ENCODE measurements at places on chromosomes 16 and 17.

DNA sequence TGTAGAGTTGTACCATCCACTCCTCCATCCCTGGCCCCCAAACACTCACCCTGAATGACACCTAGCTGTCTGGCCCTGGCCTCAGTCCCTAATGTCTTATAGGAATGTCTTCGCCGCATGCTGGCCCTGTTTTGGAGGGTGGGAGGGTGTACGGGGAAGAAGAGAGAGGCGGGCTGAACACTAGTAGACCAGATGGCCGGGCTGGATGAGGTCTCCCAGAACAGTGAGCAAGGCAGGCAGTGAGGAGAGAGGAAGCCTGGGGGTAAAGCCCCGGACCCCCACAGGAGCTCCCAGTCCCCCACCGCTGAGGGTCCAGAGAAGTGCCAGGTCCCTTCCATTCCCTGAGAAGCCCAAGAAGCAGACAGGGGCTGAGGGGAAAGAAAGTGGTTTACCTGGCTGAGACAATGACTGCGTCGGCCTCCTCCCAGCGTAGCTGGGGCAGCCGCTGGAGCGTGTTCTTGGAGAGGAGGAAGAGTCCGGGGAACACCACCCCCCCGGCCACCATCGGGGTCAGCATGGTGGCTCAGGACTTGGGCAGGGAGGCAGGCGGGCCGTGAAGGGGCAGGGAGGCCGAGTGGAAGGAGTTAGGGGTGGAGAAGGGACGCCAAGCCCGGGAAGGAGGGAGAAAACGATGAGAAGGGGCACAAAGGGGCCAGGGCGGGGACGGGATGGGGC is 923 bp downstream of the TLCD3B start:
- no peak for DNase-seq

DNA sequence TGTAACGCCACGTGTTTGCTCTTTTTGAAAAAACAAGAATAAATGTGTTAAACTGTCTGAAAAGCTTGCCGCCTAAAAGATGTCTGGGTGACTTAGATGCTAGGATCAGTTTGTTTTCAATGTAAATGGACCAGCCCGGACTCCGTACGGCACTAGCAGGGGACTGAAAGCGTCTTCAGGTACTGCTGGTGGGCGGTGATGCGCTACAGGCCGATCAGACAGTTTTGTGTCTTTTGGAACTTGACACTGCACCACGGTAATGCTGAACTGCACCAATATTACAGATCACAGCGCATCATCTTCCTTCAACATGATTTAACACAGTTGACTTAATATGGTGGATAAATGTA is 727 bp upstream of the MBTPS1 start:
- DNase-seq: no peak

GRCh38 chr17:17587614-17588337 is 3.7 kb downstream of the PEMT start:
- DNase-seq: no peak

DNA sequence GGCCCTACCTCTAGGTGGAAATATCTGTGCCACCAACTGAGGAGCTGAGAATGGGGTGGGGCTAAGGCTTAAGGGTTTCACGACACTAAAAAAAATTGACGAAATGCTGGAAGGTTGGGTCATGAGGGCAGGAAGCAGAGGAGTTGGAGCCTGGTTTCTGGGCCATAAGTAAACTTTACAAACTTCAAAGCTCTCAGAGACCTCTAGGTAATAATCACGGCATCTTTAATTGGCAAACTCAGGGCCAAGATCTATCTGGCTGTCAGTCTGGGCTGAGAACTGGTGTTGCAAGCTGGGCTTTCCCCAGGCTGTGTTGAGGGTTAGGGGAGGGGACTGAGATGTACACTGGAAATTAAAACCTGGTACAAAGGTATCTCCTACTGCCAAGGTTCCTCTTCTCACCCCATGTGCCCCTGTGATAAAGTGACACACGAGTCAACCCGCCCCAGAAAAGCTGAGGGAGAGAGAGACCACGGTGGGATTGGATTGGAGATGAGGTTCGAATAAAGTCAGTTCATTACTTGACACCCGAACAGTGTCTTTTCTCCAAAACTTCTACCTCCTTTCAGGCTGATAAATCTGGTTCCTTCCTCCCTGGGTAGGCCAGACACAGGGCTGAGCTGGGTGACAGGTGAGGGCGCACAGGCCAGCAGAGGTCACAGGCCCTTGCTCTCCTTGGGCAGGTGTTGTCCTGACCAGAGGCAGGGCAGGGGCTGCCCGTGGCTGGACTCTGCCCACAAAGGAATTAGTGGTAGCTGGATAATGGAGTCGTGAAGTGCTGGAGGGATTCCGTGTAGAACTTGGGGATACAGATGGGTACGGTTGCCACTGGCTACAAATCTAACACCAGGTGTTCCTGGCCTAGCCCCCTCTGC is 4.0 kb upstream of the ZNF768 start:
- no peak for DNase-seq

DNA sequence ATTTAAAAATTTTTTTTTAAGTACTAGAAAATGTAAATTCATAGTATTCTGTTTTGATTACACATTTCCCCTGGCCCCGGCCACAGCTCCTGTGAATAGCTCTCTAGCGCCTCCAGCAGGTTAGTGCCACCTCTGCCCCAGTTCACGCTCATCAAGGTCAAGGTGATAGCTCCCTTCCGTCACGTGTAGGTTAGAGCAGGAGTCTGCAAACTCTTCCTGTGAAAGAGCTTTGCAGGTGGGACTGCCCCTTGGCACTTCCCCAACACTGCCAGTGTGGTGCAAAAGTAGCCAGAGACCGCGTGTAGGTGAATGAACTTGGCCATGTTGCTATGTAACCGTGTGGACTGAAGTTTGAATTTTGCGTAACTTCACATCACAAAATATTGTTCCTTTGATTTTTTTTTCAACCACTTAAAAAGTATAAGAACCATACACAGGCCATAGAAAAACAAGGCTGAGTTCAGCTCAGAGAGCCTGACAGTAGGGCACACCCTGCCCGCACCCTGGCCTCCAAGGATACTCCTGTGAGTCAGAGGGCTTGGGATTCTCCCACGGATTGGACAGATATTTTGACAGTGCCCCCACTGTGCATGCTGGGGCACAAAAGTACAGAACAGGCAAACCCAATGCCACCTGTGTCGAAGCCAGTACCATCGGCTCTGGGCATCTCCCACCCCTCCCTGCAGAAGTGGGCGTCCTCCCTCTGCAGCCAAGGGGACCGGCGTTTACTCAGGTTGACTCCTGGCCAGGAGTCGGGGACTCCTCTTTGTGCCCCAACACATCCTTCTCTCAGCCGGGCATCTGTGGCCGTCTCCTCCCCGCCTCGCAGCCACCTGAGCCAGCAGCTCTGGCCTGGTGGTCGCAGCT is 92.0 kb upstream of the CHMP6 start:
- DNase-seq: no peak
